Activated T-cell treated with anti-CD3 and anti-CD28 coated beads, Interleukin-2, amount 50 U/mL, for 72 hours (primary cell): ENCODE measurements at places on chromosomes 11 and 22. TPM values are rescaled to one million over a fixed set of nuclear protein-coding genes. Genes with fewer than 3 reads are reported as not detected.

DNA sequence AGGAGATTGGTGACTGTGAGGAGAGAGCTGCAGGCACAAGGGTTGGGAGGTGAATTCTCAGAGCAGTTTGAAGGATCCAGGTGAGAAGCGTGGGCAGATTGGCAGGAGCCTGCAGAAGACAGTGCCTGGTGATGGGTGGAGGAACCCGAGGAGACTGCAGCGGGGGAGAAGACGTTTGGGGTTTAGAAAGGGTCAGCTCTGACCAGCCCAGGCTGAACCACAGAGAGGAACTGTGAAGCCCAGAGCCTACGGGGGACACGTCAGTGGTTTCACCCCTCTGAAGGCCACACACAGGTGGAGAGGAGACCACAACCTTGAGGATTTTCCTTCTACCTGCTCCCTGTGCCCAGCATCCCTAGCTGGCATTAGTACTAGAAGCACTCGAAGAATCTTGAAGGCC lies 154.8 kb upstream of the TBCEL start:
- no peak for DNase-seq

- DNase-seq = no peak
These were observed 386.8 kb downstream of the INSC start for GRCh38 chr11:15501566-15501965.

- no peak for DNase-seq
These were observed 16.2 kb downstream of the GRAMD4 start for GRCh38 chr22:46636221-46637002.

GRCh38 chr11:16999116-16999515 lies 15.1 kb downstream of the PLEKHA7 start:
- no peak for DNase-seq

DNA sequence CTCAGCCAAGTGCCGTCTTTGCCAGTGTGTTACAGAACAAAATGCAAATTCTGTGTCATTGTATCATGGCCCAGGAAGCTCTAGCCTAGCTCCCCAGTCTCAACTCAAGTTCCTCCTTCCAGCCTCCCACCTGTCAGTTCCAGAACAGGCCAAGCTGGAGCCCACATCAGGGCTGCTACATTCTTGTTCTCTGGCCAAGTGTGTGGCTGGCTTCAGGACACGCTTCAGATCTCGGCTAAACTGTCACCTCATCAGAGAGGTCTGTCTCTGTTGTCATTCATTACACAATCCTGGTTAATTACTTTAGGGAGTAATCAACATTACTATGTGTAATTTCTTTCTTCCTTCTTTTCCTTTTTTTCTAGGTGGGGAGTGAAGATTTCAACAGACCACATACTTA lies 347.0 kb upstream of the SYN3 start:
- no peak for DNase-seq

DNA sequence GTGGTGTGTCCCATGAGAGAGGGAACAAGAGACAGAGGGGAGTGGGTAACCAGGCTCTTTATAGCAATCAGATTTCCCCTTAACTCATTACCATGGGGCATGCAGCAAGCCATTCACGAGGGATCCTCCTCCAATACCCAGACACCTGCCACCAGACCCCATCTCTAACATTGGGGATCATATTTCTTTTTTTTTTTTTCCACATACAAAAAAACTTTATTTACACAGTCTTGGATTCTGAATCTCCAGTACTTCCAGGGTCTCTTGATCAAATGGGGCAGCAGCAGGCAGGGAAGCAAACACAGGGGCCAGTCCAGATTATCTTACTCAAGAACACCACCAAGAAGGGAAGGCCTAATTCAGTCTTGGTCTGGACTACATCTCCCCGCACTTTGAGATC lies 4.3 kb downstream of the DLAT start:
- no peak for DNase-seq

Gene CD248
- 3.9 TPM for total RNA-seq

Gene ALDH3B2
- not detected for total RNA-seq

Gene TYR
- not detected for total RNA-seq

GRCh38 chr11:134072844-134073243 lies 4.0 kb downstream of the JAM3 start:
- no peak for DNase-seq

GRCh38 chr22:24731761-24732160 lies 42.8 kb downstream of the PIWIL3 start:
- no peak for DNase-seq

GRCh38 chr11:133443206-133443747 lies 89.0 kb downstream of the OPCML start:
- no peak for DNase-seq

GRCh38 chr11:132123854-132124835 lies 753.7 kb downstream of the NTM start:
- DNase-seq = no peak

- DNase-seq = peak; percentile 92
These were observed 13.9 kb downstream of the SLC35E4 start for GRCh38 chr22:30649430-30650007.

- no peak for DNase-seq
These were observed 2.6 kb upstream of the PDGFB start for GRCh38 chr22:39247361-39247760.

Gene C22orf42
- not detected for total RNA-seq

Gene POU2AF2
- total RNA-seq = not detected

GRCh38 chr22:50572965-50573364 lies 5.3 kb downstream of the CPT1B start:
- DNase-seq = no peak

GRCh38 chr11:102144357-102145355 lies 34.4 kb downstream of the YAP1 start:
- DNase-seq = no peak

DNA sequence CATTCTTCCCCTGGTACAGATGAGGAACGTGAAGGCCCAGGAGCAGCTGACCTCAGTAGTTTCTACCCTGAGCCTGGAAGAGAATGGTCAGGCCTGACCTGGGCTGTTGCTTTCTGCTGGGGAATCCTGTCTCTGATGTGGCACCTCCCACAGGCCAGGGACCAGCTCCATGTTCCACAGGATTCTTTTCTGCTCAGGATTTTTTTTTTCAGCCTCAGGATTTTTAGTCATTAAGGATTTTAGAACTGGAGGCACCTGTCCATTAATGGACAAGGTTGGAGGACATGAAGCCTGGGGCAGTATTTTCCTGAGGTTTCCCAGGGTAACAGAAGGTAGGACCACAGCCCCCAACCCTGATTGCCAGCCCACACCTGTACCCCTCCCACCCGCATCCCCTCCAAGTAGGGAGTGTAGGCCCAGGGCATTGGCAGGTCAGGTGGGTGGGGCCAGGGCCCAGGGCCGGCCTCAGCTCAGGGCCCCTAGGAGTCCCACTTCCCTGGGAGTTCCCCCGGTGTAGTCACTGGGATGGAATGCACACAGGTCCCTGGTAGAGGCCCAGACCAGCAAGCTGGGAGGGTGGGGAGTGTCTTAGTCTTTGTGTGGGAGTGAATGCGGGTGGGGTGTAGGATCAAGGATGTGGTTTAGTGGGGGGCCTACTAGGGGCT lies 16.1 kb downstream of the BIK start:
- no peak for DNase-seq

Gene SNX32
- 2.2 TPM for total RNA-seq

Gene TSPO
- total RNA-seq = 93.8 TPM

DNA sequence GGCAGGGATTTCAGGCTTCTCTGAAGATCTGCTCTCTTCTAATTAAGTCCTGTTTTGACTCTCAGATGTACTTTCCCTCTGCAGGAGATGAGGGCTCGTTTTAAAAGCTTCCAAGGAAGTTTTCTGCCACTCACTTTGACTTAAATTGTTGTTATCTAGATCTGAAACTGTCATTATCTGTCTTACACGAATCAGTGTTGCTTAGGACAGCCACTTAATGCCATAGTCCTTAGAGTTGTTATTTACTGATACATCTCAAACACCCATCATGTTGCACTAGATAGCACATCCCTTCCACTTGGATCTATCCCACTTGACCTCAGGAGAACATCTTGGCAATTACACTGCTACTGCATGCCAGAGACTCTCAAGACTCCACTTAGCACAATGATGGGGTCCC lies 86.9 kb upstream of the FAT3 start:
- no peak for DNase-seq

DNA sequence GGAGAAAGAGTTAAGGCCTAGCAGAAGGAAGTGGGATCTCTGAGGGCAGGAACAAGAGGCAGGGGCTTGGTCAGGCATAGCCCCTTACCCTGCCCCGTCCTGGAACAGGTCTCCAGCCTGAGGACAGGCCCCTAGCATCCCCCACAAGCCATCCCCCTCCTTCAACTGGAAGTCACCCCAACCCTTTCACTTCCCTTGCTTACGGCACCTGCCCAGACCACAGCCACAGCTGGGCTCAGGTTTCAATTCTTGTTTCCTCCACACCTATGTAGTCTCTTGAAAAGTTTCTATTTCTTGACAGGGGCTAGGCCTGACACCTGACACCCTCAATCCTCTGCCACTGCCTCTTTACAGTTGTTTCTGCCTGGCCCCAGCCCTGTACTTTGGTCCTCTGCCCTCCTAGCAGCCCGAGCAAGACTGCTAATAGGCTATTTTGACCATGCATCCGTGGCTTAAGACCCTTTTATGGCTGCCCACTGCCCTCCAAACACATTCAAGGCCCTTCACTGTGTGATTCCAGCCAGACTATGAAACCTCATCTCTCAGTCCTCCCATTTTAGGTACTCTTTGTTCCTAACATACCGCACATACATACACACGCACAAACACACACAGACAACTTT lies 10.9 kb upstream of the FCHSD2 start:
- peak; percentile 60 for DNase-seq

Gene OR2AG2
- total RNA-seq = 0.19 TPM

Gene RIMBP3C
- 0.19 TPM for total RNA-seq

DNA sequence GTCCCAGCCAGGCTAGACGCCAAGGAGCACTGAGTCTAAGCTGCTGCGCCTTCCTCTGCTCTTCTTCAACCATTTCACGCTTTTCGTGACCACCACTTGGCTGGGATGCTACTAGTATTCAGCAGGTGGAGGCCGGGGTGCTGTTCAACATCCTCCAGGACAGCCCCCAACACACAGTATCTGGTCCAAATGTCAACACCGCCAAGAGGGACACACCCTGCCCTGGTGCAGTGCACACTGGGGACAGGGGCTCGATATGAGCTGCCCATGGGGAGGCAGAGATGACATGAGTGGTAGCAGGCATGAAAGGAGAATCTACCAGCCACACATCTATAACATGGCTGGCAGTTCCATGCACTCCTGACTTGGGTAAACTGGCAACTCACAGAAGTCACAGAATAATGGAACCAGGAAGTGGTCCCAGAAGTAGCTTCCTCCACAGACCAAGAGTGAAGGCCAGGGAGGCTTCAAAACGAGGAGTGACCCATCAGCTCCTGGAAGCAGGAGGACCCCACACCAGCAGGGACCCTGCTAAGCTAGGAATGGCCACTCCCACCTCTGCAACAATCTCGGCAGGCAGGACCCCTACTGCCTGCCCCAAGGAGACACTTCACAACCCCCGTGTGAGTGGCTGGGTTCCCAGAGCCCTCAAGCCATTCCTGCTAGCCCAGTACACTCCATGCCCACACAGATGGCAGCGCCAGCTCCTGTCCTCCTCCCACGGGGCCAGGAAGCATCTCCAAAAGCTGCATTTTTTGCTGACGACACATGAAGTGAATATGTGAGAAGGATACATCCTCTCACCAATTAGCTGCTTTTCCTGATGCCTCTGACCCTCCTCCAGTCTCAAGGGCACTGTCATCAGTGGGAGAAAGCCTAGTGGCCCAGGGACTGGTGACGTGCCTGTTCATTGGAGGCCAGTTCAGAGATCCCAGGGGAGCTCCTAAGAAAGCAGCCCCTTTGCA lies 78.8 kb downstream of the DGCR2 start:
- DNase-seq = no peak

GRCh38 chr11:45158891-45159605 lies 12.6 kb downstream of the PRDM11 start:
- no peak for DNase-seq

GRCh38 chr11:83034673-83035014 lies 37.1 kb downstream of the RAB30 start:
- no peak for DNase-seq

GRCh38 chr11:69686452-69686851 lies 11.3 kb upstream of the LTO1 start:
- DNase-seq = no peak

- DNase-seq = no peak
These were observed 14.9 kb downstream of the P2RX3 start for GRCh38 chr11:57353036-57353435.

GRCh38 chr11:100098560-100098959 lies 588.5 kb upstream of the ARHGAP42 start:
- DNase-seq = no peak

Gene MIF
- 469 TPM for total RNA-seq

DNA sequence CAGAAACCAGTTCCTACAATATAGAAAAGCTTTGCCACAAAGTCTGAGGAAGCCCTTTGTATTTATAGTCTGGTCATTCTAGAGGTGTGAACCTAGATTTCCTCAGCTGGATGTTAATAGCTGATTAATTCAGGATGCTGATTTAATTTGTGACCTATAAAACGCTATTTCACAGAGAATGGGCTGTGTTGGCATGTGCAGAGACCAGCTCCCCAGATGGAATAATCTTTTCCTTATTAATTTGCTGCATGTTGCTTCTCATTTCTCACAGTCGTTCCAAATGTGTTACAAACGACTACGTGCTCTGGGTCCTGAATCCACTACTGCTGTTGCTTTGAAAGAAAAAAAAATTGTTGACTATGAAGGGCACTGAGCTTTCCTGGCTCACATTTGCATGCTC lies 49.3 kb downstream of the BDNF start:
- no peak for DNase-seq

DNA sequence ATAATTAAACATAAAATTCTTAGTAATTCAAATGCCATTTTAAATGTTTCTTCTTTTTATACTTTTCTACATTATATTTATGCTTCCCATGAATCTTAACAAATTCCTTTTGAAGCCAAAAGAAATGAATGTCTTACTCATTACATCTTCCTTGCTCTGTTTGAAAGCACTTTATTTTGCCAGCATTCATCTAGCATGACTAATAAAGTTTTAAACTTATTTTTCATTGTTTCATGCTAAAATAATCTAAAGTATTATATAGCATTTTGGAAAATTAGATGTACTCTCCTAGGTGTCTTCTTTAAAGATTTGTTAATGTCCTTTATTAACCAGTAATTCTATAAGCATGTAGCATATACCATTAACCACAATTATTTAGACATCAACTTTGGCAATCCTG lies 9.7 kb upstream of the PIWIL4 start:
- no peak for DNase-seq

Gene RAC2
- total RNA-seq = 620 TPM

- no peak for DNase-seq
These were observed 18.6 kb upstream of the LMO2 start for GRCh38 chr11:33910296-33910957.

GRCh38 chr22:35835998-35836691 lies 118.5 kb downstream of the APOL5 start:
- no peak for DNase-seq

DNA sequence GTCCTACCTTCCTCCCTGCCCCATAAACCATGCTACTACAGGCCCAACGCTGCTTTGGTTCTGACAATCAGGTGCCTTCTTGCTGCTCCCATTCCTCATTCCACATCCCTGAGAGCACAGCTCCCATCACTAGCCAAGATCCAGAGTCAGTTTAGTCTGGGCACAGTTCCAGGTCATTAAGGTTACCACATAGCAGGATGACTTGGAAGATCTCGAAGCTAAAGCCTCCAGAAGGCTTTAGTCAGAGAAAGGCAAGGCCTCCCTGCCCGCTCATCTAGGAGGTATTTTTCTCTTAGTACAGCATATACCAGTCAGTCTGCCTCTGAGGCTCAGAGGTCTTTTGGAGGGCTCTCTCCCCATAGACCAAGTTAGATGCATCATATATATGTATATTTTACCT lies 30.3 kb downstream of the TRIM66 start:
- DNase-seq = no peak

- no peak for DNase-seq
These were observed 173.2 kb downstream of the MN1 start for GRCh38 chr22:27628341-27628740.
